DMS79 treated with DMSO at 0.1 percent for 48 hours (cell line): ENCODE measurements at places on chromosomes 6 and 20.

DNA sequence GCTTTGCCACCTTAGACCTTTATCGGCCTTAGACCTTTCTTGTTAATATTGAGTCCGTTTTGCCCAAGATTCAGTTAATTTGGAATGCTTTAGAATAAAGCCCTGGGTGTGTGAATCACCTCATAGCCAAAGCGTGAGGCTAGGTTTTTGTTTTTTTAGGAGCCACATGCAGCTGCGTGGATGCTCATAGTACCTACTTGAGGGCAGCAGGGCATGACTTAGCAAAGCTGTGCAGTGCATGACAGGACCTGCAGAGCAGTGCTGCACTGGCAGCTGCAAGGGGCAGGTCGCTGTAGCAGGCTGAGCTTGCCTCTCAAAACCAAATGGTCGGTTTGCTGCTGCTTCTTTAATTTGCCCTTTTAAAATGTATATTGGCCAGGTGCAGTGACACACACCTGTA, 116.1 kb downstream of the JAG1 start:
- DNase-seq, result peak; percentile 85

GRCh38 chr20:5215672-5216304, 89.0 kb downstream of the CDS2 start:
- DNase-seq, result no peak

GRCh38 chr6:157715728-157716164, 107.3 kb upstream of the SNX9 start:
- no peak for DNase-seq

DNA sequence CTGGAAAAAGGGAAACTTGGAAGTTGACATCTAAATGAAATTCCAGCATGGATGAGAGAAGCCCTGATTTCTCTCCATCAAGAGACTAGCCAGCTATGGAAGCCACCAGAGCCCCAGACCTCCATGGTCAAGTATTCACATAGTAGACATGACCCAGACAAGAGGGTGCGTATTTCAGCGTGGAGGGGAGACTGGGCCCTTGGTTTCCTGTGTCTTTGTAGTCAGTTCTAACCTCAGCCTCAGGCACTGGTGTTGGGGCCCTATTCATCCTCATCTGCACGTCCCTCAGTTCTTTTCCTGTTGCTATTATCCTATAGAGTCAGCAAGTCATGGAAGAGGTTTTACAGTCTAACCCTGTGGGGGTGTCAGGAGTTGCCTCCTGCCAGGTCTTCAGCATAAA, 12.5 kb downstream of the GNL1 start:
- DNase-seq, result no peak
